ENCODE measurements at places on chromosomes 1 and 21.

GRCh38 chr1:100851726-100852125 lies 42.9 kb downstream of the EXTL2 start:
- no peak for DNase-seq

DNA sequence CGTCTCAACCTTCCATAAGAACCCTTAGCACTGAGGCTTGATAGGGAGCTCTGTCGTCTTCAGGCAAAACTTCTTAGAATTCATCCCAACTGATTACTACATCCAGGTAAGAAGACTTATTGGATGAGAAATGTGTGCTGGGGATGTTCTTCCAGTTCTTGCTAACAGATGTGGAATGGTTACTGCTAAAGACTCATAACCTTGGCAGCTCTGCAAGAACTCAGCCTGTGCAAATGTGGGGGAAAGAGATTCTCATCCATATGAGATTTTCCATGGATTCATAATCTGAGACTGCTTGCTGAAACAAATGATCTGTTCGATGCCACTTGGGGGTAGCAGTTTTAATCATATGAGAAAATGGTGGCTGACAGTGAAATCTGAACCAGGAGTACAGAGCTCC lies 48.2 kb downstream of the NTPCR start:
- no peak for DNase-seq

DNA sequence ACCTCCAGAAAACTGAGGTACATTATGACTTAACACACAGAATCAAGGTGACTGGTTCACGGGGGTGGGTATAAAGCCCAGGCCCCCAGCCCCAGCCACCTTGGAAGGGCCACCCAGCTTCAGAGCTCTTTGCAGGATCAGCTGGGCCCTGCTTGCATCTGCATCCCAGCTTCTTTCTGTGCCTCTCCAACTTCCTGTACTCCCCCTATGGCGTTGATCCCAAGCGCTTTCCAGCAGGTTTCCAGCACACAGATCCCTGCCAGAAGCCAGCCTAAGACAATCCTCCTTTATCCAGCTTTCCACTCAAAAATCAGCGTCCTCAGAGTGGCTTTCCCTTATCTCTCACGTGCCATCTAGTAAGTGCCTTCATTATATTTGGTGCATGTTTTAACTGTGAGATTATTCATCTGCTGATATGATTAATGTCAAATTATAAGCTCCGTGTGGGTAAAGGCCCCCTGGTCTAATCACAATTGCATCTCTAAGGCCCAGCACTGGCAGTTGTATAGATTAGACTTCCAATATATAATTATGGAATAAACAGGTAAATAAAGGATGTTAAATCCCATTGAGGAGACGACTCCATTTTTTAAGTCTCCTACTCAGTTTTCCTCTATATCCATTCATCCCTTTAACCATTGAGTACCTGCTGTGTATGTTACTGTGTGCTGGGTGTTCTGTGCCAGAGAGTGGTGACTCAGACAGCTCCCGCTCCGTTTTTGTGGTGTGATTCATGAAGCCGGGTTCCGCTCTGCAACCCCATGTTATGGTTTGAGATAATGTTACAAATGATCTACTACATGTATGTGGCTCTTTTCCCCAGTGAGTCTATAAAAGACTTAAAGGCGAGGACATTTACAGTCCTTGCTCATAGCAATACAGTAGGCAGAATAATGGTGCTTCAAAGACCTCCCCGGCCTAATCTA lies 387.6 kb downstream of the PCP4 start:
- DNase-seq: peak; percentile 57

DNA sequence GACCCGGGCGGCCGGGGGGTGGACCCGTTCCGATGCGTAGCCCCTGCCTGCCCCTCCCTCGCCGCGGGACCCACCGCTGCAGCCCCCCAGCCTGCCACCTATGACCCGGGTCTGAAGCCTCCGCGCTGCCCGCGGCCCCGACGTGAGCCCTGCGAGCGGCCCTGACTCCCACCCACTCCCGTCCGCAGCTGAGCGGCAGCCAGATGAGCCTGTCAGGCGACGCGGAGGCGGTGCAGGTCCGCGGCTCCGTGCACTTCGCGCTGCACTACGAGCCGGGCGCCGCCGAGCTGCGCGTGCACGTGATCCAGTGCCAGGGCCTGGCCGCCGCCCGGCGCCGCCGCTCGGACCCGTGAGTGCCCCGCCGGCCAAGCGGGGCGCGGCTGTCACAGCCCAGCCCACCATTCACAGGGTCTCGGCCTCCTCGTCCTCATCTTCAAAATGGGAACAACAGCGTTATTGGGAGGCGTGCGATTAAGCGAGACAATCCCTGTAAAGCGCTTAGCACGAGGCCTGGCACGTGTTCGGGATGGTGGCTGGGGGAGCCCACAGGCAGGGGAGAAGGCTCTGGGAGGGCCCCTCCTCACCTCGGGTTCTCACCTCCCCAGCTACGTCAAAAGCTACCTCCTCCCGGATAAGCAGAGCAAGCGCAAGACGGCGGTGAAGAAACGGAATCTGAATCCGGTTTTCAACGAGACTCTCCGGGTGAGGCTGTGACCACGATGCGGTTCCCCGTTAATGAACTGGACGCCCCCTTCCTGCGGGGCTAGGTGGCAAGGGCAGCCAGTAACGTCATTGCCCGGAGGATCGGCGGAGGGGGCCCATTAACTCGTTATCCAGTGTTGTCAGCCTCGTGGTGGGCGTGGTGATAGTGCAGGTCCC lies 8.2 kb downstream of the SYTL1 start:
- DNase-seq: peak; percentile 87

GRCh38 chr1:202159534-202160371 lies 649 bp downstream of the PTPN7 start:
- DNase-seq: no peak

DNA sequence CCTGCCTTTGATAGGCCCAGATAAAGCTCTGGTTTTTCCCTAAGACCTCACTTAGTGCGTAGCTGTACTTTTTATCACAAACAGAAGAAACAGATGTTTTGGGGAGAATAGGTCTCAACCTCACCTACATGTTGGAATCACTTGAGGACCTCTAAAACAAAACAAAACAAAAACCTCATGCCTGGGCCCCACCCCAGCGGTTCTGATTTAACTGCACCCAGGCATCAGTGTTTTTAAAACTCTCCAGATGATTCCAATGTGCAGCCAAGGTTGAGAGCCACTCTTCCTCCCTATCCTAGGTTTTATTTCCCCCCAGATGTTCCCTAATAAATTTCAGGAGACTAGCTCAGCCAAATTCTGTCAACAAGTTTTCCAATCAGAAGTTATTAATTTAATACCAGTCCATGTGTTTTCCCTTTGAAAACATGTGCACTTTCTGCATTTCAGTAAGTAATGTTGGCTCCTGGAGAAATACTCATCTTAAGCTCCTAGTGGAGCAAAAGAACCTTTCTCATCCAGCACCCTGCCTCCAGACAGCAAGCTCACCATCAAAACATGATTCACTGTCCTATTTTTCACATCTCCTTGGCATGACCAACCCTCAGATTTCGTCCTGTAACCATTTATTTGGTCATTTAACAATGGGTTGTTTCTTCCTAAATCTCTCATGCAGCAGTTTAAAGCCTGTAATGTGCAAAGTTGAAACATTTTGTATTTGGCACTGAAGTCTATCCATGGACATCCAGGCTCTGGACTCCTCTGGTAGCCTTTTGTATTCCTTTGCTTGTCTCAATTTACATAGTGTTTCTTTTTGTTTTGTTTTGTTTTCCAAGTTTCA lies 27.5 kb downstream of the LRRC8C start:
- no peak for DNase-seq

- DNase-seq: no peak
Observed at GRCh38 chr1:236282425-236282716, 613 bp upstream of the ERO1B start.

DNA sequence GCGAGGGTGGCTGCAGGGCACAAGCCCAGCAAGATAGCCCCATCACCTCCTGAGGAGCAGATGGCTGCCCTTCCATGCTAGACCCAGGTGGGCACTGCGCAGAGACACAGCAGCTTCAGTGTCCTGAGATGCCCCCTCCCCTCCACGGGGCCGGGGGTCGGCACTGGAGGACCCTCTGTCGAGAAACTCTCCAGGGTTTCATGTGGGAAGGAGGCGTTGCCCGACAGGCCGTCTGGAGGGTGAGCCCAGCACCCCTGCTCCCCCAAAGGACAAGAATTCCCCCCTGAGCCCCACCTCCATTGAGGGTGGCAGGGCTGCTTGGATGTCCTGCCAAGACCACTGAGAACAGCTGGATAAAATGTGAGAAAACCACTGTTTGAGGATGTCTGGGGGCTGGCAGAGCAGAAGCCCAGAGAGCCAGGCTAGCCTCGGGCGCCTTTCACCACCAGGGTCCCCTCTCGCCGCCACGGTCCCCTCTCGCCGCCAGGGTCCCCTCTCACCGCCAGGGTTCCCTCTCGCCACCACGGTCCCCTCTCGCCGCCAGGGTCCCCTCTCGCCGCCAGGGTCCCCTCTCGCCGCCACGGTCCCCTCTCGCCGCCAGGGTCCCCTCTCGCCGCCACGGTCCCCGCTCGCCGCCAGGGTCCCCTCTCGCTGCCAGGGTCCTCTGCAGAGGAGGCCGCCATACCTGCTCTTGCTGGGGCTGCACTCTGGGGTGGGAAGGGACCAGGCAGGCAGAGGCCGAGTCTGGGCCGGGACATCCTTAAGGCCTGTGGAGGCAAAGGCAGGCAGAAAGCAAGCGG lies 44.2 kb downstream of the SLC19A1 start:
- DNase-seq: no peak

- DNase-seq: peak; percentile 57
Observed at GRCh38 chr1:201678264-201679101, 139.6 kb downstream of the NAV1 start.

DNA sequence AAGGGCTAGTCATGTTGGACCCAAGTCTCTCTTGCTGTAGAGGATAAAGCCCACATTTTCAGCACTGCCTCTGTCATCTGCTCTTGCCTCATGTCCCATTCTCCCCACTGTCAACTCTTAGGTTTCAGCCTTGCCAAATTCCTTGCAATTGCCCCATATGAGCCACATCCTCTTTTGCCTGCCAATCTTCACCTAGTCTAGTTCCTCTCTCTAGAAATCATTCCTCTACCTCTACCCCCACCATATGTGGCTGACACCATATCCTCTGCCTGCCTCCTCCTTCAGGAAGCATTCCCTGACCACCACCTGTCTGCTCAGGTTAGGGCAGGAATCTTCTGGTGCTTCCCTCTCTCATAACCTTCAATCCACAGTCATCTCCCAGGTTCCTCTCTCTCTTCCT lies 38.2 kb downstream of the SLC9A1 start:
- no peak for DNase-seq

- DNase-seq: peak; percentile 90
Observed at GRCh38 chr1:16026723-16027484, 5.1 kb downstream of the CLCNKA start.

GRCh38 chr1:20873311-20873710 lies 86.2 kb upstream of the HP1BP3 start:
- DNase-seq: no peak

DNA sequence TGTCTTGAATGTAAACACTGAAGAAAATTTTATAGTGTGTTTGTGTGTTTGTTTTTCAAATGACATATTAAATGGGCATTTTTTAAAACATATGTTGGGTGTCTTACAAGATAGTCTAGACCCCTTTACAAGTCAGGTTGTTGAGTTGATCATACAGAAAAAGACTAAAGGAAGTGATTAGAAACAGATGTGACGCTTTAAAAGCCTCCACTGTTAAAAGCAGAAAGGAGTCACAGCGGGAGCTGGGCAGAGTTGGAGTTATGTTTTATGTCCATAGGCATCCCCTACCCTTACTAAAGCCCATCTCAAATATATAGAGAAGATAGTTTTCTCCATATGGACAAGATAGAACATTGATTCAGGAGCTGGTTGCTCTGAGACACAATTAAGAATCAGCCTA lies 393.9 kb downstream of the PLPP3 start:
- no peak for DNase-seq

GRCh38 chr1:233022246-233022645 lies 71.8 kb downstream of the NTPCR start:
- DNase-seq: no peak
